ENCODE measurements at places on chromosomes 1 and 21.

GRCh38 chr1:41359211-41360073 lies 1.8 kb upstream of the FOXO6 start:
- no peak for DNase-seq

GRCh38 chr1:31573261-31573660 lies 3.1 kb upstream of the TINAGL1 start:
- no peak for DNase-seq

GRCh38 chr1:244603498-244603897 lies 49.4 kb upstream of the DESI2 start:
- no peak for DNase-seq

DNA sequence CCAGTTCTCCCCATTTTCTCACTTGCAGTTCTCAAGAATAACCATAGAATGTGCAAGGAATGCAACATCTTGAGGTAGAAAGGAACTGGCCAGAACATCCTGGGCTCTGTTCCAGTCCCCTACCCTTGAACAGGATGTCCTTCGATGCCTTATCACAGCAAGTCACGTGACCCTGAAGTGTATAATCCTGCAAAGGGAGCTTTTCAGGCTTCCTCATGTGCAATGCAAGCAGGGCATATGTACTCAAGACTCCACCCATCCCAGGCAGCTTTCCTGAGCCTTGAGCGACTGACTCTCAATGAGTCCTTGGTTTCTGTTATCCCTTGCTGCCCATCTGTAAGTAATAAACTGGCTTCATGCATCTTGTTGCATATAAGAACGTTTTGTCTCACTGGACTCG lies 311.0 kb downstream of the MRPL39 start:
- no peak for DNase-seq

DNA sequence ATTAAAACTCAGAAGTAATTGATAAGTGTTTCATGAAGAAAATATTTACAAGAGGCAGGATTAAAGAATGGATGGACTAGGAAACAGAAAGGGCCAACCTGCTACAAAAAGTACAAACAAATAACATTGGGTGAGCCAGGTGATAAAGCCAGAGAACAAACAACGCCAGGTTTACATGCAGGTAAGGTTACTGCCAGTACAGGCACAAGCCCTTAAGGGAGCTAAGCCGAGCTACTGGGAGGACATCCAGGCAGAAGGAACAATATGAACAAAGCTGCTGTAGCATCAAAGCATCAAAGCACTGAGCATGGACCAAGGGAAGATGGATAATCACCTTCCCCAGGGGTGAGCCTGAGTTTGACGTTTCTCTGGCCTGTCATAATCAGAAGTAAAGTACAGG lies 380.7 kb downstream of the SEC16B start:
- no peak for DNase-seq

DNA sequence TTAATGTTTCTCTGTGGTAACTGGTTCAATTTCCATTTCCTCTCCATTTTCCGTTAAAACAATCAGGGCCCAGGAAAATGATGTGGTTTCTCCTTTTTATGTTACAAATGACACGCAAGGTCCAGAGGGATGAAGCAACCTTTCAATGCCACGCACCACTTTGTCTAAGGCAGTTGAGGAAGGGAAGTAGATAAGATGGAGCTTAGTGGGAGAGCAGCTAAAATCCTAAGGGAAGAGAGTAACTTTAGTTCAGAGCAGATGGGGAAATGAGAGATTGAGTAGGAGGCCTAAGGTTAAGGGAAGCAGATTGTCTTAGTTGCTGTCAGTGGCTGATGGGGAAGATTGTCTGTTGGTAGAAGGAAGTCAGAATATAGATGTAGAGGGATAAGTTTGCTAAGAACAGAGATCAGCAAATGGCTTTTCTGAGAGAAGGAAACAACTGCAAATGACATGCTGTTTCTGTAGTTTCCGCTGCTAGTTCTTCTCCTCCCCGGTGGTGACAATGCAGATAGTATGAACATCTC lies 660 bp downstream of the CD1C start:
- DNase-seq, result no peak
